ENCODE measurements at places on chromosomes 5 and 9.

DNA sequence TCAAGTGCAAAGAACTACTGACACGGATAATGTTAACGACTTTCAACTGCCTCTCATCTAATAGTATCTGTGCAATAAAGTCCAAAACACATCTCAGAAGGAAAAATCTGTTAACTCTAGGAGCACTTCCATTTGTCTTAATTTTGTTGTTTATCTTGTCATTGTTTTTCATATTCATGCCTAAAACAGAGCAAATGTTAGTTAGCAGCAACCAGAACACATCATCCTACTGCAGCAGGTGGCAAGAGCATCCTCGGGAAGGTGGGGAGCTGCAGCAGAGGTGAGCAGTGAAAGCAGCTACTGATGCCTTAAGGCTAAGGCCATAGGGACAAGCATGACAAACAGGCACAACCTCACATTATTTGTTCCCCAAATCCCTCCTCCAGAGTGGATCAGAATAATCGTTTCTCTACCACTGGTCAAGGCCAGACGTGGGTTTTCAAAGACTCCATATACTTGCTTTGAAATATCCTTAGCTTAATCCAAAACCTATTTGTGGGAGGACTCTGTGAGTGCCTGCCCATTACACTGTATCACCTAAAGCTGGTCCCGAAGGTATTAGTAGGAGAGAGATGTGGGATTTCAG, 1.0 kb downstream of the HMGCS1 start:
- DNase-seq: no peak

GRCh38 chr9:115104908-115105307, 13.0 kb downstream of the TNC start:
- DNase-seq: no peak

DNA sequence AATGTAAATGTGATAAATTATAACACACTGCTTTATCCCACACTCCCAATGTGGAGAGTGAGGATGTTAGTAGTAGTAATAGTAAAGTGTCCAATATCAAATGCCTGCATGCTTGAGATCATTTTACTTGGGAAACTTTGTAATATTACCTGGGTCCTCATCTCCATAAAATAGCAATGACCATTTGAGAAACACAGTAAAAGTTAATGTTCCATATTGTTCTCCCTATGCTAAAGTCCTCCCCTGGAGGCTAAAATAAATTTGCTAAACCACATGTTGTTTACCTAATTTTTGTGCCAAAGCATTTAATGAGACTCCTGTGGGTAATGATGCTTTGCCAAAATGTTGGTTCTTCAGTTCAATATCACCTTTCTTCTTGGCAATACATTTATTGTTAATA, 291.2 kb downstream of the CDH10 start:
- no peak for DNase-seq

GRCh38 chr5:58127255-58128220, 332.3 kb downstream of the PLK2 start:
- DNase-seq: no peak

- DNase-seq: peak; percentile 35
These were observed 64.0 kb downstream of the DOCK8 start for GRCh38 chr9:278651-279050.

DNA sequence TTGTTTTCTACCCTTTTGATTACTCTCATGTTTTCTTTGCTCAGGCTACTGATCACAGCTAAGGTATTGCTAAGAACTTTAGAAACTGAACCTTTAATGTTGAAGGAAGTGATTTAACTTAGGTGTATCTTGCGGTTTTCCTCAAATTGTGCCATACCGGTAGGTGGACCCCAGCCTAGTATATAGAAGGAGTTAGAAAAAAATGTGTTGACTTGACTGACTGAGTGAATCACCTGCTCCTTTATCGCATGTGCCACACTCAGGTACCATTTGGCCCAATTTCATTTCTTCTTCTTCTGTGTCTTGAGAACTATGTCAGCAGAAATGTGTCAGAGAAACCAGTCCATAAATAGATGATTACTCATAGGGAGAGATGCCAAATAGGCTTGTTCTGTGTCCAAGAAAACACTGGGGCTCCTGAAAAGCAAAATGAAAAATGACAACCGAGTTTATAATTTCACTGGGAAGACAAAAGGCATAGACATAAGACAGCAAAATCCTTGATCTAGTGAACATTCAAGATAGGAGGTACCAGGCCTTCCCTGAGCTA, 19.4 kb downstream of the PLPPR1 start:
- DNase-seq: no peak

- DNase-seq: no peak
These were observed 11.8 kb upstream of the TMC1 start for GRCh38 chr9:72509635-72510034.

DNA sequence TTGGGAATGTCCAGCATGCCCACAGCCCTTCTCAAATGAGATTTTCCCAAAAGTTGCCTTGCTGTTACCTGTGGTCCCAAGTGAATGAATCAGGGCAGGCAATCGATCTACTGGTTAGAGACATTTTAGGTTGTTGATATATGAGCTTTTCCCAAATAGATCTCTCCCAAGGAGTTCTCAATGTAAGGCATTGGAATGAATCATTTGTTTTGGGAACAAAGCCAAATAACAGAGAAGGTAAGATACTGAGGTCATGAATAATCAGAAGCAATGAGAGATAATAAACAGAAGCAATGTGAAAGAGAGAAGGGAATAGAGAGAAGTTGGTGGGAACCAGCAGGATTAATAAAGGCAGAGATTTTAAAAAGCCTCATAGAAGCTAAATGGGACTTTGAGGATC, 93.6 kb upstream of the FER start:
- no peak for DNase-seq

GRCh38 chr5:87768190-87768589, 355.5 kb upstream of the CCNH start:
- DNase-seq: no peak

DNA sequence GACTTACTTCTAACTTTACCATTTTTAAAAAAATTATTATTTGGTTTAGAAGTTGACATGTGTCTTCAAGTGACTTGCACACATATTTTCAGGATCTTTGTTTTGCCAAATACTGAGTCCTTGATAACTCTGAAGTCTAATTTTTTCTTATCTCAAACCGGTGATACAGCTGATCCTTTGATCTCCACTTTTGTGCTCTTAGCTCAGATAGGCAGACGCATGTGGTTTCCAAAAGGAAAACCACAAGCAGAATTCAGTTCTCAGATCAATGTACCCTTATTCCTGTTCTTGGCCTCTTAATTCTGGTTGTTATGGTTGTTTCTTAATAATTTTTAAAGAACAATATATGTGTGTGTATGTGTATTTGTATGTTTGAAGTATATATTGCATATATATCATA, 238.3 kb upstream of the EDIL3 start:
- DNase-seq: no peak

GRCh38 chr5:20360263-20360662, 372.3 kb upstream of the CDH18 start:
- no peak for DNase-seq

DNA sequence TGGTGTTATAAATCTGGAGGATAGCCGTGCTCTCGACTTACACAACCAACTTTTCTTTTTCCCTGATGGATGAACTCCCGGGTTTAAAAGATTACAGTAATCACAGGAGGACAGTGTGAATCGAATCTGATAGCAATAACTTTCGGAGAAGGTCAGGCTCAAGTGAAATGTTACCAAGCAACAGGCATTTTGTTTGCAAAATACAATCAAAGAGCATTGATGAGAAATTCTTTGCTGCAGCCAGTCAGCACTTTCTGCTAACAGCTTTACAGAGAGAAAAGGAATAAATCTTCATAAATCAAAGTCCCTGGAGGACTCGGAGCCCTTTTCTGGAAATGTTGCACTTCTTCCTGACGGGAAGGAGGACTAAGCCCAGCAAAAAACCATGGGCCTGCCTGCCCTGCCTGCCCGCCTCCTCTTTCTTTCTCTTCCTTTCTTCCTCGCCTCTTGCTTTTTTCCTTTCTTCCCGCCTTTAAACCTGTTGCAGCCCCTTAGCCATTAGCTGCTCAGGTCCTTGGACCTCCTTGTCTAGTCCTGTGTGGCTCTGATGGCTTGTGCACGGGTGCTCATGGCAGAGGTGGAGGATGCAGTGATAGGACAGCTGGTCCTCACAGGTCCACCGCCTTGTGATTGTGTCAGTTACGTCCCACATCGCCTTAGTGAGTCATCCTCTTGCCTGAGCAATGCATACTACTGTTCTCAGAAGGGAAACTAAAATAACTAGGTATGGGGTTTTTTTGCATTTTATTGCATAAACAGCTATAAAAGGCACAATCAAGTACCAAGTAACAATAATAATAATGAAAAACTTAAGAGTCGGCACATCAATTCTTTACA, 6.2 kb downstream of the DMRT3 start:
- no peak for DNase-seq

DNA sequence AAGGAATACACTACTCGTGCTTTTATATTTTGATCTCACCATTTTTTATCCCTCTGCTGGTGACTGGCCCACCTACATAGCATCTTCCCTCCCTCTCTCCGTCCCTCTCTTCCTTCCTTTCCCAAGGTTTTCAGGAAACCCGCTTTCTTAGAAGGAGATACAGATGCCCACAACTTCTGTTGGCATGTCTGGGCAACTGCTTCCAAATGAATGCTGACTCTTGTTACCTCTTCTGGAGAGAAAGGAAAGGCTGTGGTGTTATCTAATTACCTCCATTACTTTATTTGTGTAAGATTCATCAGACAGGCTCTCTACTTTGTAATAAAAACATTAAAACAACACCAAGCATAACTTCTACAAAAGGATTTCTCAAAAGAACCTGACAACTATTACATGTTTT, 20.2 kb downstream of the FANCC start:
- DNase-seq: no peak

- no peak for DNase-seq
These were observed 38.0 kb downstream of the CREBRF start for GRCh38 chr5:173094012-173094661.

DNA sequence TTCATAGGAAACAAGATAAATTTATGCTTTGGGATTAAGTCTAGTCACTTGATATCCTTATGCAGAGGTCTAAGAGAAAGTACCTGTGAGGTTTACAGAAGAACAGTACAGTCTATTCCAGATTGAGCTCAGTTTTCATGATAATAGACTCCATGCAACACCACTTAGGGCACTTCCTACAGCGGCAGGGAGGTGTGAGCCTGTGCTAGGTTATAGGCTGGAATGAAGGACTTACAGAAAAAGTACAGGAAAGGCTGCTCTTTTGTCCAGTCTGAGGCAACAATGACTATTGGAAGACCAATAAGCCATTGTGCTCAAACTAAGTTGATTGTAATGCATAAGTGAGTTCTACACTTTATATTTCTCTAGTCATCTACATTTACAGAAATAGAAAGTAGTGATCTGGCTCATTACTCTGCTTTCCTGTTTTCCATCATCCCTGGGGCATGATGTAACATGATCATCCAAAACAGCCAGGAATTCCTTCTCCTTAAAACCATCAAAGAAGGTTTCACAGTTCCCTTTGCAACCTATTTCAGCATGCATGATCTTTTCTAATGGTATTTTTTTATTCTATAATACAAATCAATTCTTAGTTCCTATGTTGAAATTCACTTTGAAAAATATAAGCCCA, 322.8 kb downstream of the SLF1 start:
- DNase-seq: no peak

DNA sequence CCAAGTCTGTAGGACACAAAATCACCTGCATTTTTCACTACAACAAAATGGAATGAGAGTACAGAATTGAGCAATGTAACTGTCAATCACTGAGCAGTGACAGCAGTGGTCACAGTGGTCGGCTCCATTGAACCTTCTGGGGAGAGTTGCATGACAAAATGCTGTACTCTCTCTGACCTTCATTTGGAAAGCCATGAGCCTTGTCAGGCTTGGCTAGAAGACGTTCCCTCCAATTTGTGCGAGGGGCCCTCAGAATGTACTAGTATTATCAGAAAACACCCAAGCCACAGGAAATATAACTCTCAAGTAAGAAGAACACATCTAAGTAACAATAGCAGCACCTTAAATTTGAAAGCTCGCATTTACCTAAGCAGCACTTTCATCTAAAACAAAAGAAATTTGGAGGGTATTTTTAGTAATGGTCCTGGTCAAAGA, 425.6 kb upstream of the MEF2C start:
- no peak for DNase-seq

- no peak for DNase-seq
These were observed 229.3 kb downstream of the GOLPH3 start for GRCh38 chr5:31944684-31945445.

DNA sequence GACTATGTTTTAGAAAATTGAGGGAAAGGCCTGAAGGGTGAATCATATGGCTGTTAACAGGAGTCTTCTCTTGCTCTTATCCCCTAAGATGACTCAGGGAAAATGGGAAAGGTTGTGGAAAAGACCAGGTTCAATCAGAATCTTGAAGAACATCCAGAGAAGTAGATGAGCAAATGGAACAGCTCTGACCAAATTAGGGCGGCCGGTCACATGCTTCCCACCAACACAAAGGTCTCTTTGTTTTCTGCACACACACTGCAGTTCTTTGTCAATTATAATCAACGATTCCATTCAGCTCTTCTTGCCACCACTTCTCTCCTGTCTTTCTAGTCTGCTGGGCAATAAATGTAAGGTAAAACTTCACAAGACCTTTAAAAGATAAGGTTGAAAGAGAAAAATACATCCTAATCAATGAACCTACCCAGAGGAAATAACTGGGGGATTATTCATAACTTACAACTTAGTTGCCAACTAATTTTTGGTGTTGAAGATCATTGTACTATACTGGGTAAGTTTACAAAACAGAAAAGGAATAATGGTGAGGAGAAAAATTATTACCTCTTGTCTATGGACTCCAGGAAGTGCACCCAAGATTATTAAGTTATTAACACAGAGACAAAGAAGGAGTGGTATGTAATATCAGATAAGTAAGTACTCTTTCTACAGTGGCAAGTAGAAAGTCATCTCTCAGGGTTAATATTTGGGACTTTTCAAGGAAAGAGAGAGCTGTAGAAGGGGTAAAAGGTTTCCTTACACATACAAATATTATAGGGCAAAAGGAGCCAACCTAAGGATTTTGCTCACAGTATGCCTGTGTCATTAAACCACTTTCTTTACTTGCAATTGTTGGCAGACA, 441.9 kb upstream of the PIK3R1 start:
- no peak for DNase-seq

- DNase-seq: no peak
These were observed 356.2 kb downstream of the CHSY3 start for GRCh38 chr5:130260481-130260880.

DNA sequence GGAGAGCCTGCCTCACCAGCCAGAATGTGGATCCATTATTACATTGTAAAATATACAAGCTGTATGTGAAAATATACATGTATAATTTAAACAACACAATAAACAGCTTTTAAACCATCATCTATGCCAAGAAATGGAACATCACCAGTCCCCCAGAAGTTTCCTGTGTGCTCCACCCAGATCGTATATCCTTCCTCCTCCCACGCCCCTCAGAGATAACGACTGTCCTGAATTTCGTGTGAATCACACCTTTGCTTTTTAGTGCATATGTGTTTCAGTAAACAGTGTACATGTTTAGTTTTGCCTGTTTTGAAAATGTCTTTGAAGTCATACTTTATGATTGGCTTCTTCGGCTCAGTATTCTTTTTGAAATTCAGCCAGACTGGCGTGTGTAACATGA, 134.6 kb upstream of the MYO10 start:
- no peak for DNase-seq

DNA sequence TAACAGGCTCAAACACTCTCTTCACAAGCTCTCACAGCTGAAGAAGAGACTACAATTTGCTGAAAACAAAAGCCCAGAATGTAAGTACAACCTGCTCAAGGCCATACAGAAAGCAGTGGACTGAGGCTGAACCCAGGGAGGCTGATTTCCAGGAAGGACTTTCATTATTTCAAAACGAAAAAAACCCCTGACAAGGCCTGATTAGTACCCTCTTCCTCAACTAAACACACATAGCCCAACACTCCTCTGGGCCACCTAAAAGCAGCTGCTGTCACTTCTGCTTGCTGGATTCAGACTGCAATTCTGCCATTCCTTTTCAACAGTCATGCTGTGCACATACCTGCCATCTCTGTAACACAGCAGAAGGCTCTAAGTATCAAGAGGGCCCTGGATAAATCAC, 18.2 kb downstream of the NRG2 start:
- DNase-seq: no peak
